Left ventricle myocardium inferior (tissue), 1 donor: ENCODE measurements at places on chromosomes 4 and X.

GRCh38 chr4:10437735-10438134 is 19.5 kb downstream of the ZNF518B start:
- no peak for DNase-seq

DNA sequence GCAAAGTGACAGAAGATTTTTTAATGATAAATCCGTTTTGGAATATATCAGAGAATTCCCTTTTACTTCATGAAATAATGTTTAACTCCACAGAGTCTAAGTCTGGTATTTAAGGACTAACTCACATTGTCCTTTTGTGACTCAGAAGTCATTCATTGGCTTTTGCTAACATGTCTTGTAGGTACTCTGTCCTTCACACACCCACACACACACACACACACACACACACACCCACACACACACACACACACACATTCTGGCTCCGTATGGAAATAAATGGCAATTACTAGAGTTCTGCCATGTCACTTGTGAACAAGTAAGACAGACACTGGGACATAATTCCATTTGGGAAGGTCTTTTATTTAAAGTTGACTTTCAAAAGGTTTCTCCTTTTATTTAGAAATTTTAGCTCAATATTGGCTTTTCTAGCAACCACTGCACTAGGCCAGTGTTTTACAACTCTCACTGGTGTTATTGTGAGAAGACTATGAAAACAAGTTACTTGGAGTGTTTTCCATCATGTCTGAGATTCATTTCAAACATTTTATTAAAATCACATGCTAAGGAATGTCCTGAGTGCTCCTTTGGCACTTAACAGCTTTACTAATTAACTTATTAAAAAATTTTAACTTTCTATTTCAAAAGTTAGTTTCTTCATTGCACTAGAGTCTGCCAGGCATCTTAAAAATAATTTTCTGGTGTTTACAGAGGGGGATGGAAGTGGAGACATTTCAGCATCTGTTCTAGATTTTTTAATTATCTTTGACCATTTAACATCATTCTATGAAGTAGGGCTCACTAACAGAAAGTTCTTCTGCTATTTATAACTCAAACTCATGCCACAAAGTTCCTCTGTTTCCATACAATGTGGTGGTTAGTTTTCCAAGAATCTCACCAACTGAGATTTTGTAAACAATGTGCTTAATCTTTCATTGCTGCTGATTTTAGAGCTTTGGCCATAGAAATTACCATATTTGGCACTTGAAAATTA is 240.3 kb upstream of the GPC4 start:
- no peak for DNase-seq

- no peak for DNase-seq
Observed at GRCh38 chr4:112031712-112032328, 113.4 kb upstream of the FAM241A start.

DNA sequence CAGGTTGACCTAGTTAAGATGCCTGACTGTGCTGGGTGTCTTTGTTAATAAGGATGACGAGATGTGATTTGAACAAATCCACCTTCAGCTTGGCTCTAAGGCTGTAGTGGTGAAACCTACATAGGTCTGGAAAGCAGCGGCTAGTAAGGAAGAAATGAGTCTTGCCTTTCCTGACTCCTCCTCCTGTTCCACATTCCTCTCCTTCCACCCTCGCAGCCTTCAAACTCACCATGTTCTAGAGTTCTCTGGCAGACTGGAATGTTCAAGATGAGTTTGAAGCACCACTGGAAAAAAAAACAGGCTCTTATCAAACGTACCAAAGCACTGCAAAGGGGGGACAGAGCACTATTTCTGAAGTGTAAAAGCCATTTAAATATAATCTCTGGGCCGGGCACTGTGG is 395.4 kb downstream of the BMPR1B start:
- no peak for DNase-seq

- no peak for DNase-seq
Observed at GRCh38 chr4:1767770-1768366, 25.2 kb upstream of the FGFR3 start.

DNA sequence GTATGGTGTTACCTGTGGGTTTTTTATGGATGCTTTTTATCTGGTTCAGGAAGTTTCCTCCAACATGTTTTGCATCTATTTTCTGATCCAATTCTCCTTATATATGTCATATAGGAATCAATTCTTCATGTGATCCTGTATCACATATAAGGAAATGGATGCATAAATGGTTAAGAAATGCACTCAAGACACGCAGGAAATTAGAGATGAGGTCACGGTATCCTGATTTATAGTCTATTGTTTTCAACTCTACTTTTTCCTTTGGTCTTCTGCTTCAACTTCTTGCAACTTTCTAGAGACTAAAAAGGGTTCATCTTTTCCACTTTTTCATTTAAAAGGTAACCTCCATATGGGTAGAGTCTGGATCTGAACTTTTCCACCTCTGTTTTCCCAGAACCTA is 33.6 kb upstream of the IL13RA1 start:
- no peak for DNase-seq

- no peak for DNase-seq
Observed at GRCh38 chrX:155715141-155715540, 102.4 kb upstream of the TMLHE start.

DNA sequence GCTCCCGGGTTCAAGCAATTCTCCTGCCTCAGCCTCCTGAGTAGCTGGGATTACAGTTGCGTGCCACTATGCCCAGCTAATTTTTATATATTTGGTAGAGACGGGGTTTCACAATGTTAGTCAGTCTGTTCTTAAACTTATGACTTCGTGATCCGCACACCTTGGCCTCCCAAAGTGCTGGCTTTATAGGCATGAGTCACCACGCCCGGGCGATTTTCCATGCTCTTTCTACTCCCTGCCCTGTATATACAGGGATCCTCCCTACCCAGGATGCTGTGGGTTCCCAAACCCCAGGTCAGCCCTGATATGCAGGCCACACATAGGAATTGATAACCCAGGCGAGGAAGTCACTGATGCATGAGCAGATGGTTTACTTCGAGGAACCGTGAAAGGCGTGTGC is 31.4 kb downstream of the SSX5 start:
- DNase-seq, result no peak

DNA sequence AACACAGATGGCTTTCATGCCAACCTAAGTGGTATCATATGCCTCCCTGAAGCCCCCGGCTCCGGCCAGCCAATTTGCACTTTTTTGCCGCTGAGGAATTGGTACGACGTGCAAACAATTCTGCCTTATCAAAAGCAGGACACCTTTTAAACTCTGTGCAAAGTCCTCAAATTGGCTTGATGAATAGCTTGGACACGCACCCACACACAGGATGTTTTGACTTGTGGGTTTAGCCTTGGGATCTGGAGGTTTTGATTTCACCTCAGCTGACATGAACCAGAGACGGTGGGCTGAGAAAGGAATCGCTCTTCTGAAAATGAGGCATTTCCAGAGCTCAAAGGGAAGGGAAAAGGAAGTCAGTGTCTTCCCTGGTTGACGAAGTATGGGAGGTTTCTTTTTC is 110.8 kb upstream of the SHOX start:
- no peak for DNase-seq

DNA sequence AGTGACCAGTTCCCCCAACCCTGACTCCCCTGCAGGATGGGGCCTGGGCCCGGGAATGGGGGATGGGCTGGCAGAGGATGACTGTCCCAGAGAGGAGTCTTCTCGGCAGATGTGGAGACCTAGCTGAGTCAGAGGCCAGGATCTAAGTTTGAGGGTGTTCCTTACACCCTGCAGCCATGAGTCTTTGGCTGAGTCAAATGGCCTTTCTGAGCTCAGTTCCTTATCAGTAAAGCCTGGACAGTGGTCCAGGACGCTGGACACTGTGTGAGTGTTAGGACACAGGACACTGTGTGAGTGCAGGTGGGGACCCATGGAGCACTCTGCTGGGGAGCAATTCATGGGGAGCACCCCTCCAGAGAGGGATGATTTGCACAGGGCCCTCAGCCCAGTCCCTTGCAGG is 5.0 kb downstream of the IL9R start:
- DNase-seq, result no peak

- no peak for DNase-seq
Observed at GRCh38 chrX:79153348-79153747, 8.9 kb downstream of the GPR174 start.
